ENCODE measurements at places on chromosomes 2 and 18.

DNA sequence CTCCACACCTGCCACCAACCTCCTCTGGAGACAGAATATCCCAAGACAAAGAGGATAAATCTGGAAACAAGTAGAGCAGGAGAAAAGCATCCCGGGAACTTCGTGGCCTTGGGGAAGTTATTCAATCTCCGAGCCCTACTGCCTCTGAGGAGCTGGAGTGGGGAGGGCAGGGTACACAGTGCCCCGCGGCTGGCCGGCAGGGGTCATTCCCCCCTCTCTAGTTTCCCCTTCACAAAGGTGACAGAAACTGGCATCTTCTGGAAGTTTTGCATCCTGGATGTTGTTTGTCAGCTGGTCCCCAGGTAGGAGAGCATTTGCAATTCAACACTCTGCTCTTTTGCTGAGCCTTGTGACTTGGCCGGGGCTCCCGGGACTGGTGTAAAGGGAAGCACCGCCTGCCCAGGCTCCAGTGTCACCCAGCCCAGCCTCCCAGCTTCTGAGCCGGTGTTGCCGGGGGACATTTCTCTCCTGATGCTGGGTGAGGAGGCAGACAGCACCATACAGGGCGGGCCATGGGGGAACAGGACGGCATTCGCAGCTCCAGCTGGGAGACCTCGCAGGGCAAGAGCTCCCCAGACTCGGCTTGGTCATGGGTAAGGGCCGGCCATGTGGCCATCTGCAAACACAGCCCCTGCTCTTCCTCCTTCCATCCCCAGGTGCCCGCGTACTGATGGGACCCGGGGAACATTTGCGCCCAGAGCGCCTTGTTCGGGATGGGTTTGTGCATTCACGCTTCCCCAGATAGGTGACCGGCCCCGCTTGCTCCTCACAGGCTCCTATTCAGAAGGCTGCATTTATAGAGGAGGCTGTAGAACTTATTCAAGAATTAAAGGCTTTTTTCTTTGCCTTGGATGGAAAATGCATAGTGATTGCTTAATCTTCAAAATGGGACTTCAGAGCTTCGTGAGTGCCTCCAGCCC lies 7.4 kb upstream of the NTSR2 start:
- DNase-seq = no peak

DNA sequence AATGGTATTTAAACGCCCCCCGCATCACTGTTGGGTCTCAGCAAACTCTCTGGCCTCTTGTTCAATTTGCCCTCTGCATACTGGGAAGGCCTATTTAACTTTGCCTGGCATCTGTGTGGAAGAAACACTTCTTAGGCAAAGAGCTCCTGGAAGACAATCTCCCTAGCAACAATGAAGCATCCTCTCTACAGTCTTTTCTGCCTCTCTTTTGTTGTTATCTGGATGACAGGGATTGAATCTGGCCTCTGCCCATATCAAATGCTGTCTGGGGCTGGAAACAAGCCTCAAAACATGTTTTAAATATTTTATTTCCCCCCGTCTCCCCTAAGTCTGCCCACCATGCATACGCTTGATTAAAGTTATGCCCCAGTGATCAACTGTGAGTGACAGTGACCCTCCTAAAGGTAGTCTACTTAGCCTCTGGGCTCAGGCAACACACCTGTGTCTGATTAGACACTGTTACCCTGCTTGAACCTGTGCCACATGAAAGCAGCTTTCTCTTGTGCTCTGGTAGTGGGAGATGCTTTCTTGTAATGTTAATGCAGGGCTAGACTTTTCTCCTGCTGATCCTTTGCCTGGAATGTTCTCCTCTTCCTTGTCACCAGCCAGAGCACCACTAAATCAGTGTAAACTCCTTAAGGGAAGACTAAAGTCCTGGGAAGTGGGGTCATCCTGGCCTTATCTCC lies 34.9 kb downstream of the CDC42EP3 start:
- no peak for DNase-seq

DNA sequence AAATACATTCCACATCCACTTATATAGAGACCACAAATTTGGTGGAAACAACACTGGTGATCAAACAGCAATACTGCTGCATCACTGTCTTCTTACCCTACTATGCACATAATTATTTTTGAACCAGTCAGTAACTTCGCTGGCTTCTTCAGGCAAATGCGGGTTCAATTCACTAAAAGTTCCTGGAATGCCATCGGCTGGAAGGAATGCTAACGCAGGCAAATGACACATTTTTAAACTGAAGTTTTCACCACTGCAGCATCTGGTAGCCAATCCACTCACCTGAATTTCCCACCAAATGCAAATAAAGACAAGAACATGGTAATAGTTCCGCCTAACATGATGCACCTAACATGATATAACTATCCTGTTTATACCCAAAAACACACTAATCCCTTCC lies 10.0 kb upstream of the HDHD2 start:
- DNase-seq = no peak

- DNase-seq = no peak
These were observed 586.6 kb upstream of the KLHL29 start for GRCh38 chr2:22798386-22798785.

GRCh38 chr2:1744446-1745170 lies at the start of gene PXDN:
PXDN (minus strand) TSS chr2:1744515; CDS start chr2:1744455, 60 bp downstream.
- no peak for DNase-seq

- DNase-seq = no peak
These were observed 41.4 kb upstream of the AKAIN1 start for GRCh38 chr18:5238371-5238976.

GRCh38 chr18:78867131-78867530 lies 112.5 kb upstream of the SALL3 start:
- DNase-seq = no peak

DNA sequence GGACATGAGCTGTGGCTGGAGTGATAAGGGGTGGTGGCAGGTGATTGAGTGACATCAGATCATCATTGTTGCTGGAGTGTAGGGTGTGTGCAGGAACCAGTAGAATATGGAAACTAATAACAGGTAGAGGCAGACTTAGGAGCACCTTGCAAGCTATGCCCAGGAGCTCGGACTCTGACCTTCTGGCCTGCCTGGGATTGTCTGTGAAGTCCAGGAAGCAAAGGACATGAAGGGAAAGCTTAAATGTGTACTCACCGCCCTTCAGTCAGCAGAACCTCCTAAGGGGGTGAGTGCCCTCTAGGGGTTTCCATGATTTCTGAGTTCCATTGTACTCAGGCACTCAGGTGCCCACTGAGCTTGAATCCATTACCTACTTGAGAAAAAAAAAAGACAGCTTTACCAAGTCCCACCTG lies 104.2 kb downstream of the CRIM1 start:
- DNase-seq = no peak

- no peak for DNase-seq
These were observed 53.8 kb downstream of the TGOLN2 start for GRCh38 chr2:85273738-85274731.

- no peak for DNase-seq
These were observed 102.7 kb downstream of the MYO1B start for GRCh38 chr2:191347881-191348280.

- no peak for DNase-seq
These were observed 228.4 kb upstream of the AGAP1 start for GRCh38 chr2:235265348-235265965.

DNA sequence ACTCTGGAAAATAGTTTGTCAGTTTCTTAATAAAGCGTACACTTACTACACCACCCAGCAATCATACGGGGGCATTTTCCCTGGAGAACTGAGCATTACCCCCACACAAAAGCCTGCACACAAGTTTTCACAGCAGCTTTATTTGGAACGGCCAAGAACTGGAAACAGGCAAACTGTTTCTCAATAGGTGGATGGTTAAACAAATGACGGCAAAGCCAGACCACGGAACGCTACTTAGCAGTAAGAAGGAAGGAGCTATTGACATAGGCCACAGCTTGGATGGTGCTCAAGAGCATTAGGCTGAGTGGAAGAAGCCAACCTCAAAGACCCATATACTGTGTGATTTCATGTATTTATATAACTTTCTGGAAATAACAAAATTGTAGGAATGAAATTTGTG lies 9.0 kb downstream of the MALL start:
- no peak for DNase-seq

- no peak for DNase-seq
These were observed 364.7 kb downstream of the GPD2 start for GRCh38 chr2:156800781-156801361.

GRCh38 chr2:48205137-48205798 lies 299.0 kb upstream of the FBXO11 start:
- no peak for DNase-seq

DNA sequence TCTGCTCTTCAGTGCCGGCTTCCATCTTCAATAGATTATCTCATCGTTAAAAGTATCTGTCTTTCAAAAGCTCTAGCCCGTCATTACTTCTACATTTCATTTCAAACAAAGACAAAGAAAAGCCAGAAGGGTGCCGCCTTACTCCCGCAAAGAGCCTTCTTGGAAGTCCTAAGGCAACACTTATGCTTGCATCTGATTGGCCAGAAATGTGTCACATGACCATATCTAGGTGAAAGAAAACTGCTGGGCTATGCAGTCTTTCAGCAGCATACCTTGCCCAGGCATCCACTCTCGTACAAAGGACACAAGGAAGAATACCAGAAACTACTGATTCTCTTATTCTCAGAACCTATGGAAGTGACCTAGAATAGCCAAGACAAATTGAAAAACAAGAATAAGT lies 217.1 kb upstream of the SLC35G4 start:
- no peak for DNase-seq

DNA sequence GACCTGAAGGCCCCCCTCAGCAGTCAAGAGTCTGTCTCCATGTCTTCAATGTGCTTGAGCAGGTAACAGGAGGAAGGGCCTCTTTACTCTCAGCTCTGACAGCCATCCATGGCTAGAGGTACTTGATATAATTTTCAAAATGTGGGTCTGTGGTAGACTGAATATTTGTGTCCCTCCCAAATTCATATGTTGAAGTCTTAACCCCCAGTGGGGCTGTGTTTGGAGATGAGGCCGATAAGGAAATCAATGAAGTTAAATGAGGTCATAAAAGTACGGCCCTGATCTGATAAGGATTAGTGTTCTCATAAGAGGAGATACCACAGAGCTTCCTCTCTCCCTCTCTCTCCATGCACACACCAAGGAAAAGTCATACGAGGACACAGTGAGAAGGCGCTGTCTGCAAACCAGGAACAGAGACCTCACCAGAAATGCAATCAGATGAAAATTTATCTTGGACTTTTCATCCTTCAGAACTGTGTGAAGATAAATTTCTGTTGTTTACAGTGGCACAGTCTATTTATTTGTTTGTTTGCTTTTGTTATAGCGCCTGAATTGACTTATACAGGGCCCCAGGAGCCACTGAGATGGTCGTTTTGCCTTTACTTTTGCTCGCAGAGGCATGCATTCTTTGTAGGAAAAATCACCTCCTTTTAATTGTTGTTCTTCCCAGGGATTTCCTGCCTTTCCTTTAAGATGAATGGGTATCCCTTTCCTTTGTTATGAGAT lies 274.8 kb upstream of the TRIB2 start:
- no peak for DNase-seq

- no peak for DNase-seq
These were observed 45.5 kb downstream of the TBC1D8 start for GRCh38 chr2:101105654-101106053.

GRCh38 chr18:74819433-74820059 lies 221.9 kb downstream of the ZNF407 start:
- no peak for DNase-seq

DNA sequence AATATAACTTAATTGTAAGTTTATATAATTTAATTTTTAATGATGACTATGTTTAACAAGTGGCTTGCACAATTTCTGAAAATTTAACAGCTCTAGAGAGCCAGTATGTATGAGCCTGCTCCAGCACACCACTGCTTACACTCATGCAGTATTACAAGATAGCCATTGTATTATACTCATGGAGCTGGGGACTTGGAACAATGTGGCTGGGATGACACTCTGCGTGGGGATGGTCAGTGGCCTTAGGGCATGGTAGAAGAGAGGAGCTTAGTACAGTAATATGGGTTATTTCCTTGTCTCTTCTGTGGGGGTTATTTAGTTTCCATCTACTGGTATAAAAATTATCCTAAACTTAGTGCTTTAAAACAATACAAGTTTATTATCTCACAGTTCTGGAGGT lies 105.1 kb upstream of the STON1 start:
- no peak for DNase-seq

- no peak for DNase-seq
These were observed 400.9 kb downstream of the TSN start for GRCh38 chr2:122156176-122156890.

DNA sequence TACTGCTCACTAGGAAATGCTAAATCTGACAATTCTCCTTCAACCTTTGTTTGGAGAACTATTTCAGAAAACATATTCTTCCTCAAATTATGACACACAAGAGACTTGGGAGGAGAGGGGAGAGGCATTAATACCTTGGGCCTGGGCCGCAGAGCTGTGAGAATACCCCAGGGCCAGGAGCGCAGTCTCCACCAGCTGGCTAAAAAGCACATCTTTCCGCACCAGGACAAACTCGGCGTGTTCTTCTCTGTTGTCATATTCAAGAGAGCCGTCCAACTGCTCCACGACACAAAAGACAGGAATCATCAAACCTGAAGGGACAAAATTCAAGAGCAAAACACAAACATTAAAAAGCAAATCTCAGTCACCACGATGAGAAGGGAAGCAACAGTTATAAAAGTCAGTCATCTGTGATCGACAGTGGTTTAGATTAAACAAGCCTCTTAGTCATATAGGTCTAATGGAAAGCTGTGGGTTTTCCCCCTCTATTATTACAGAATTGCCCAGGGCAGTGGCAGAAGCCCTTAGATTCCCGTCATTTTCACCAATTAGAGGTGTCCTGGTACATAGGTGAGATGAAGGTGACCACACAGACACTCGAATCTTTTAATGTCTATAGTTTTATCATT lies 24.4 kb downstream of the SATB2 start:
- DNase-seq = no peak

GRCh38 chr2:28398101-28398834 lies 5.6 kb downstream of the FOSL2 start:
- DNase-seq = no peak

- DNase-seq = no peak
These were observed 160.8 kb downstream of the FTCDNL1 start for GRCh38 chr2:199690225-199690624.

DNA sequence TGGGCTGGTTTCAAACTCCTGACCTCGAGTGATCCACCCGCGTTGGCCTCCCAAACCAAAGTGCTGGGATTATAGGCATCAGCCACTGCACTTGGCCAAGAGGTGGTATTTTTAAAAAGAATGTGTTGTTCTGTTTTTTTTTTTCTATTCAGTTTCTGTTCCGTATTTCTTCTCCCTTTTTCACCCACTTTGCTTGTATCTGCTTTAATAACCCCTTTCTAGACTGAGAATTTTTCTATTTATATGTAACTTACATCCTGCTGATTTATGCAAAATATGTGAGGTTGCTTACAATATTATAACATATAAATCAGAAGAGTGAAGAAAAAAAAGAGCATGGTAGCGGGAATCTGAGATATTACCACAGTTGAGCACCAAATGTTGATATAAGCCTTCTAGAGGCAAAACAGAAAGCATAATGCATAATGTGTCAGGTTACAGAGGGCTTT lies 17.2 kb upstream of the LYPD6B start:
- no peak for DNase-seq

- DNase-seq = no peak
These were observed 117.3 kb downstream of the MSH2 start for GRCh38 chr2:47520302-47520630.

GRCh38 chr2:44291281-44292248 lies 16.3 kb downstream of the SLC3A1 start:
- DNase-seq = no peak

GRCh38 chr2:237242091-237242536 lies 156.4 kb downstream of the COPS8 start:
- no peak for DNase-seq

GRCh38 chr2:9201185-9201891 lies 5.3 kb upstream of the ASAP2 start:
- no peak for DNase-seq
